ENCODE measurements at places on chromosomes 4 and X.

- DNase-seq: no peak
These were observed 575.3 kb upstream of the MAGEB2 start for GRCh38 chrX:29640106-29640505.

GRCh38 chr4:183757060-183757459 is 98.0 kb downstream of the TRAPPC11 start:
- no peak for DNase-seq

DNA sequence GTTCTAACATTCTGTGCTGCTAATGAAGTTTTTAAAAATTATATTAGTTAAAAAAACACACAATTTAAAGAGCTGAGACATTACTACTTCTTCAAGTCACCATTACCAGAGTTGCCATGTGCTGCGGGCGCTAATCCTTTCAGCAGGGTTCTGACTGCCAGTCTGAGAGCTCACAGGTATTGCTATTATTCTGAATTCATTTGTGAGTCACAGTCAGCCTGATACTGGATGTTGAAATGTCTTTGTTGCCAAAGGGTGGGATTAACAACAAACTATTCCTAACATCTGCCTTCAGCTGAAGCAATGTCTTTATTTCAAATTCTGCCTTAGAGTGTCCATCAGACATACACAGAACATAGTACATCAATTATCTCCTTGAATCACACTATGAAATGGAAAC is 197.1 kb upstream of the FGF13 start:
- no peak for DNase-seq

- no peak for DNase-seq
These were observed 68.9 kb downstream of the ARHGAP24 start for GRCh38 chr4:85543832-85544231.

DNA sequence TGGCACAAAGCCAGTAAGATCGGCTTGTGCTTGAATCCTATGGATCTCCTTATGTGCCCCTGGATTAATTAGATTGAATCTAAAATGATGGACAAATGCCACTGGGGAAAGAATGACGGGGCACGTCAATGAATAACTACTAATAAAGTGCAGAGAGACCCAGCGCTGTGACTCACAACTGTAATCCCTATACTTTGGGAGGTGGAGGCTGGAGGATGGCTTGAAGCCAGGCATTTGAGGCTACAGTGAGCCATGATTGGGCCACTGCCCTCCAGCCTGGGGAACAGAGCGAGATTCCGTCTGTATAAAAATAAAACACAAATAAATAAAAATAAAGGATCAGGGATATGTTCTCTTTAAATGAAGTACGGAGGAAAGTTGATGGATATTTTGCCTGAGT is 179.4 kb downstream of the DCHS2 start:
- no peak for DNase-seq

DNA sequence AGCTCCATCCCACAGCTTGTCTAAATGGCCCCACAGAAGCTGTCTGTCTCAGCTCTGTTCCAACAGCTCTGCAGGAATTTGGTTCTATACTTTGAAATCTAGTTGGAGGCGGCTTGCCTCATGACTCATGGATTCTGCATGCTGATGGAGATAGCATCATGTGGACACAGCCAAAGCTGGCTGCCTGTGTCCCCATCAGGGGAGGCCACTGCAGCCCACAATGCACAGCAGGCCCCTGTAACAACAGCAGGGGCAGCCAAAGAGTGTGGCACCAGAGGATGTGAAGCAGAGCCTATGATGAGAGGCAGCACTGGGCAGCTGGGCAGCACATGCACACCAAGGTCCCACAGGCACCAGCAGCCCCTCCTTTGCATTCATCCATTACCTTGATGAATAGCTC is 67.2 kb downstream of the DCAF12L1 start:
- no peak for DNase-seq

- DNase-seq: no peak
These were observed 302.5 kb downstream of the GRID2 start for GRCh38 chr4:92606227-92606626.

GRCh38 chr4:55635741-55636655 is at the start of gene NMU:
Gene NMU, minus strand, starts transcription at chr4:55636298. Its CDS starts 106 bp downstream, at chr4:55636192.
- peak; percentile 16 for DNase-seq

GRCh38 chr4:91525621-91526020 is 778.1 kb upstream of the GRID2 start:
- DNase-seq: no peak

DNA sequence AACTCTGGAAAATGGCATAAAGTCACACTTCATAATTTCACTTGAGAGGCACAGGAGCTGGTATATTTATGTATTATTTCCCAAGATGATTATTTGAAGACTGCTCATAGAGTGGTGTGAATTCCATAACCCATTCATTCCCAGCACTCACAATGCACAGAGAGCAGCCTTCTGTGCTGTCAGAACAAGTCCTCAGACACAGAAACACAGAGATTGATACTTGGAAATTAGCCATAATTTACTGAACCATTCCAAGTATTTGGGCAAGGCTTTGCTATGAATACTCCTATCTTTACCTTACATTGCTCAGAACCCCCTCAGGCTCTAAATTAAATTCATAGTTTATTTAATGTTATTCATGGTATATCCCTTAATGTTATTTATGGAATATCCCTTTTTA is 53.6 kb downstream of the PABPC4L start:
- no peak for DNase-seq

GRCh38 chrX:154734061-154734781 is 16.7 kb downstream of the GAB3 start:
- peak; percentile 30 for DNase-seq

DNA sequence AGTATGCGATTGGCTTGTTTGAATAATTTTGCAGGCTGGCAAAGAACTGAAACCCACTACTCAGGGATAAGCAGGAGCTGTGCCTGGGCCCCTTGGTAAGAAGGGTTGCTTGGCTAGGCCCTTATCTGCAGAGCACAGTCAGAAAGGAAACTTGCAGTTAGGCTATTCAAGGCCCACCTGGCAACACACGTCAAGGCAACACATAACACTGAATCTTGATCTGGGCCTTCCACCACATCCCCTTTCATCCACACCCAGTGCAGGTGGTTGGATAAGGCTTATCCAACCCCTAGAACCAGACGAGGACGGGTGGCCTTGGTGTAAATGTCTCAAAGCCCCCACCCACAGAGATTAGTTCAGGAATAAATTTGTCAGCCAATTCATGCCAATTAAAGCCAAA is 72.8 kb upstream of the NEIL3 start:
- no peak for DNase-seq

GRCh38 chrX:81280148-81280547 is 78.2 kb downstream of the SH3BGRL start:
- no peak for DNase-seq

DNA sequence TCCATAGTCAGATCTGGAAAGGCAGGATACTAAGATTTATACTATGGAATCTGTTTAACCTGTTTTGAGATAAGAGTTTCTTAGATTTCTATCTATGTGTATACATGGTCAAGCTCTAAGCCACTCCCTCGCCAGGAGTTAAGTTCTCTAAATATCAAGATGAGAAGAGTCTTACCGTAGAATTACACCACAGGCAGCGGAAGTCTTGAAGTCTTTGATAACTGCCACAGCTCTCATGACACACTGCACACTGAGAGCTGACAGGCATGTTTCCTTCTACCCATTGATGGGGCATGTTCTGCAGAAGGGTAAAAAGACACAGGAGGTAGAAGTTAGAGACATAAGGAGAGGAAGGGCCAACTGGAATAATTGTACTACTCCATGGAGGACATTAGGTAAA is 67.7 kb downstream of the DGKK start:
- DNase-seq: no peak

- no peak for DNase-seq
These were observed 314.4 kb downstream of the IL1RAPL1 start for GRCh38 chrX:28901637-28902036.

- DNase-seq: no peak
These were observed 17.8 kb downstream of the ZCCHC4 start for GRCh38 chr4:25330335-25330734.

GRCh38 chr4:153140294-153140693 is 63.9 kb upstream of the TRIM2 start:
- DNase-seq: no peak

- no peak for DNase-seq
These were observed 21.8 kb upstream of the PPA2 start for GRCh38 chr4:105495667-105496066.

DNA sequence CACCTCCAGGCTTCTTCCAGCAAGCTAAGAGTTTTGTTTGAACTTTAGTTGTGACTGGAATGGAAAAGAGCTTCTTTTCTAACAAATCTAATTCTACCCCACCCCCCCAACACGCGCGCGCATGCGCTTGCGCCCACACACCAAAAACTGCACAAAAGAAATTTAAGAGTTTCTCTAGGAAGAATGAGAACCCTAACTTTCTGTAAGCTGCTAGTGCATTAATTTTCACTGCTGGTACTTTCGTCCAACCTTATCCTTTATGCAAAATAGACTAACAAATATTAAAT is 9.0 kb upstream of the INTU start:
- DNase-seq: no peak

DNA sequence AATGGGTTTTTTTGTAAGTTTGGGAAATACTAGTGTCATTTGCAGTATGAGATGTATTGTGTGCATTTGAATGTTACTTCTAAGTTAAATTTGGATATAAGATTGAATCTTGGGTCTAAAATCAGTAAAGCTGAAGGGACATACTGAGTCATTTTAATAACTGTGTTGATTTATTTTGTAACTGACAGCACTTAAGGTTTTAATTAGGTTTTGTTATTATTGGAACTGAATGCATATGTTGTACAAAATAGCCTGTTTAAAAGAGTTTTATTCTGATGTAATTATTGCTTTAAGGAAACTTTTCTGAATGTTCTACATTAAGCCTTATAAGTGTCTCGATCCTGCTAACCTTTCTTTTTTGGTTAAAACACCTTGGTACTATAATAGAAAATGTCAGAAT is 396.6 kb downstream of the MAPK10 start:
- no peak for DNase-seq

DNA sequence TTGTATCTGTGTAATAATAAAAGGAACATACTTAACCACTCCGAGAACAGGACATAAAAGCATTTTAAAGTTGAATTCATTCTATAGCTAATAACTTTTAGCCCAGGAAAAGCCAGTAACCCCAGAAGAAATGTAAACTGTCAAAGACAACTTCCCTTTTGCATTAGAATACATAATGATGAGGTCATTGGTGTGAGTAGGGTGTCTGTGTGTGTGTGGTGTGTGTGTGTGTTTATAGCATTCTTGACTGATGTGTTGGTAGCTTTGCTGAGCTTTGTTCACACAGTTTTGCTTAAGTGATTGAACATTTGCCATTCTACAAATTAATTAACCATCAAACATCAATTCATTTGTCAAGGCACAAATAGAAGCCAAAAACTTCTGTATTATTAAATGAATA is 559.6 kb downstream of the ARAP2 start:
- DNase-seq: no peak

DNA sequence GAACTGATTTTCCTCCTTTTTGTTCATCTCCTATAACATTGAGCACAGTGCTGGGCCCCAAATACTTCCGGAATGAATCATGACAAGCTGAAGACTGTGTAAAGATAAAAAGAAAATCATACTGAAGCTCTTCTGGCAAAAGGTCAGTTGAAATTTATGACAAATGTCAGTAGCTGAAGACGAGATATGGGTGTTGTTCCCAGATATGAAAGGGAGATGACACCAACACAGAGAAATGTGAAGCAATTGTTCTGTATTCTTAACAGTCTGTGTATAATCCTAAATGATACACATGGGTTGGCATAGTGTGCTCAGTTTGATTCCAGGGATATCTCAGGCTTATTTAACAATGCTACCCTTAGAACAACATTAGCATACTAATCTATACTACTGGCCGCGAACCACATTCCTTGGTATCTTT is 170.5 kb upstream of the PITX2 start:
- no peak for DNase-seq

- DNase-seq: no peak
These were observed 1911.4 kb downstream of the STIM2 start for GRCh38 chr4:28772066-28772465.

DNA sequence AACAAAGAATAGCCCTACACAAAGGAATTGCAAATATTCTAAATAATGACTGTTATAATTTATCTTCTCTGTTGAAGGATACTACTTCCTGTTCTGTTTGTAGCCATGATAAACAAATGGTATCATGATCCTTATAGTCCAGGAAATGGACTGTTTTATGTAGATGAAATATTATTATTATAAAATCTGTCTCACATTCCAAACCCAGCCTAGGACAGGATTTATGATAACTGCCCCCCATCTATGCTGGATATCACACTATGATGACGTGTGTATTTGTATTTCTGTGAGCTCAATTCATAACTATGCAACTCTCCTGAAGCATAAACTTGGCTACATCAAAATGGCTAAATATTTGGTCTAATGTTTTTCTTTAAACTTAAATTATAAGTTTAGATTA is 21.3 kb downstream of the DMD start:
- no peak for DNase-seq

- no peak for DNase-seq
These were observed 661 bp downstream of the SPIN4 start for GRCh38 chrX:63350465-63350877.

DNA sequence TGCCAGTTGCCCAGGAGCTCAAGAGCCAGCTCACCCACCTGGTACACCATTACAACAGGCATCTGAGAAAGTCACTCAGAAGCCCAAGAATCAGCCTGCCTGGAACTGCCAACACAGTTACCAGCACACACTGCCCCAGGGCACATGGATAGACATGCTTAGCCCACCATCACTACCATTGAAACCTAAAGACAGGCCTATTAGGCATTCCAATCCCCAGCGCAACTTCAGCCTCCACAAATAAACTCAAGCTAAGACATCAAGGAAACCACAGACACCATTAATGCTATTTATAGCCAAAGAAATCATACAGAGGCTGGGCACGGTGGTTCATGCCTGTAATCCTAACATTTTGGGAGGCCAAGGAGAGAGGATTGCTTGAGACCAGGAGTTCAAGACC is 42.3 kb downstream of the ATRX start:
- DNase-seq: no peak

- DNase-seq: no peak
These were observed 48.1 kb upstream of the ARSJ start for GRCh38 chr4:114027596-114027995.

DNA sequence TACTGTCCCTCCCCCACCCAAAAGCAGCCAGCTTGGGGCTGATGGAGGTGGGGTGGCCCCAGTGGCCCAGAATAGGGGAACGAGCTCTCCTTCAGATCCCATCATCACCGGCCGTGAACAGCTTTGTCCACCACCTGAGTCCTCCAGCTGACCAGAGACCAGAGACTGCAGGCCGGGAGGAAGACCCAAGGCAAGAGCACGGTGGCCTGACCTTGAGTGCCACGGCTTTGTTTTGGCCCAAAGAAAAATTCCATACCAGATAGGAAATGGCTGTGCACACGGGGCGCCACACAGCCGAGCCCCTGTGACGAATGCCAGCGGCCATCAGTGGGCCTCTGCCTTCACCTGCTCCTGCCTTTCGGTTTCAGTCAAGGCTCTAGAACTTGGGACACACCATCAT is 5.2 kb downstream of the HMX1 start:
- no peak for DNase-seq
